ENCODE measurements at places on chromosomes 1 and 21.
A peak's percentile ranks its signal among the peaks of the same experiment; 100 is the strongest.

DNA sequence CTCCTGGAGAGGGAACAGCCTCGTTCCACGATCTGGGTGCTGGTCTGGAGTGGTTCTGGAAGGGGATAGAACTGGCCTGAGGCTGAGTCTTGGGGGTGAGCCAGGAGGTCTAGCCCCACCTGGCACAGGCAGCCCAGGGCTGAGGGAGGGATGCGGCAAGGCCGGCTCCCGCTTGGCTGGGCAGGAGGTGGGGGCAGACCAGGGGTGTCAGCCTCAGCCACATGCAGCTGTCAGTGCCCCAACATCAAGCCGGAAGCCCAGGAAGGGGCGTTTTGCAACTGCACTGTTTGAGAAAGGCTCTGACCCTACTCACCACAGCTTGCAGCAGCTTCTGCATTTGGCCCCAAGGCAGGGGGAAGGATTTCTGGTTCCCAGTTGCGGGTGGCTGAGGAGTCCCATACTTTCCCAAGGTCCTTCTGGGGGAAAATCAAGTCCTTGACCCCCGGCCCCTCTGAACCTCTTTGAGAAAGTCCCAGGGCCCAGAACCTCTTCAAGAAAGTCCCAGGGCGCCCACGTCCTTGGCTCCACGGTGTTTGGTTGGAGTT is 2.0 kb downstream of the EFHD2 start:
- peak; percentile 55 for DNase-seq

GRCh38 chr1:210730023-210730422 is 401.3 kb downstream of the HHAT start:
- no peak for DNase-seq

- no peak for DNase-seq
Measured at GRCh38 chr1:245260110-245260882, 105.5 kb downstream of the KIF26B start.

DNA sequence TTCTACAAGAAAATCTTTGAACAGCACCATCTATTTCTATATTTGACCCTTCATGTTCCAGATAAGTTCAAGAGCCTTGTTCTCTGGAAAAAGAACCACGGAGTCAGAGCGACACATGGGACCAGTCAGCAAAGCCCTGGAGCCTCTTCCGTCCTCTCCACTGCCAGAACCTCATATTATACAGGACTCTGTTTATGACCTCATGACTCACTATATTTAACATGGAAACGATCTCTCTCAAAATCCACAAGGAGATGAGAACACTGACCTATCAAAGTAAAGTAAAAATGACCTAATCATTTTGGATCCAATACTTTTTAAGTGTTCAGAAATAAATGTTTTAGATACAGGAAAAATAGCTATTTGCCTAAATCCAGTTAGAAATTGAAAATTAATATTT is 124.6 kb upstream of the KRTAP19-8 start:
- peak; percentile 55 for DNase-seq

GRCh38 chr1:8335246-8335645 is 17.3 kb downstream of the SLC45A1 start:
- DNase-seq = no peak
